NCI-H187 (cell line): ENCODE measurements at places on chromosomes 2 and 18.

DNA sequence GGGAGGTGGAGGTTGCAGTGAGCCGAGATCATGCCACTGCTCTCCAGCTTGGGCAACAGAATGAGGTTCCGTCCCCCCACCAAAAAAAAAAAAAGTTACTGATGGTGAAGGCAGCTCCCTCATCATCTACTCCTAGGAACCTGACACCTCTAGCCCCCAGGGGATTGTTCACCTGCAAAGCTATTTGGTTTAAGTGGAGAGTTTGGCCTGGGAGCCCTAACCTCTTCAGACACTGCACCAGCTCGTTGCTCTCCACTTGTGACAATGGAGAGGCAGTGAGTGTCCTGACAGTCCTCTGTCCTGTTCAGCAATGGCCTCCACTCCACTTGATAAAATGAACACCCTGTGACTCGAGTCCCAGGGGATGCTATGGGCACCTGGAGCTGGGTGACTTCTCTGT, 43.5 kb downstream of the ATP6V1C2 start:
- DNase-seq: no peak

DNA sequence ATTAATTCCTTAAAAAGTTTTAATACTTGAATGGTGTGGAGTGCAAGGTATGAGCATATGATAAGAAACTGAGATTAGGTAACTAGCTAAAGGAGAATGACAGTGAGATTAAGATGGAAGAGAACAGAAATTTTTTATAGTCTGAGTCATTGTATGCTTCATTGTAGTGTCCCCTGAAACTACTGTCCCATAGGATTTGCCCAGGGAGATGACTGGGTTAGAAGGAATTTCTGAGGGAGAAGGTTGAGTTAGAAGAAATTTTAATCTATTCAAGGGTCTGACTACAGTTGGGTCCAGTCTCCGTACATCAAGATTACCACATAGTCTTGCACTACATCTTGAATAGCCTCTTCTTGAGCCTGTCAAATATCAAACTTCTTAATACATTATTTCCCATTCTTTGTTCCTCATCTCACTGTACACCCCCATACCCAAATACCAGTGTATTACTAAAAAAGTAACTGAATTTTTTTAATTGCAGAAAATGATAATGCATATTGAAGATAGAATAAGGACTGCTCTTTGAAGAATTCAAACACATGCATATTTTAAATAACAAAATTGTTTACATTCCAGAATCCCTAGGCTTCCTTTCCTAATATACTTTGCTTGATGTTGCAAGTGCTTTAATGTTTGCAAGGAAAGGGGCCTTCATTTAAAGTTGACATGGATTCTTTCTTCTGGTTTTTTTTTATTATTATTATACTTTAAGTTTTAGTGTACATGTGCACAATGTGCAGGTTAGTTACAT, 314.3 kb upstream of the COL3A1 start:
- DNase-seq: no peak

DNA sequence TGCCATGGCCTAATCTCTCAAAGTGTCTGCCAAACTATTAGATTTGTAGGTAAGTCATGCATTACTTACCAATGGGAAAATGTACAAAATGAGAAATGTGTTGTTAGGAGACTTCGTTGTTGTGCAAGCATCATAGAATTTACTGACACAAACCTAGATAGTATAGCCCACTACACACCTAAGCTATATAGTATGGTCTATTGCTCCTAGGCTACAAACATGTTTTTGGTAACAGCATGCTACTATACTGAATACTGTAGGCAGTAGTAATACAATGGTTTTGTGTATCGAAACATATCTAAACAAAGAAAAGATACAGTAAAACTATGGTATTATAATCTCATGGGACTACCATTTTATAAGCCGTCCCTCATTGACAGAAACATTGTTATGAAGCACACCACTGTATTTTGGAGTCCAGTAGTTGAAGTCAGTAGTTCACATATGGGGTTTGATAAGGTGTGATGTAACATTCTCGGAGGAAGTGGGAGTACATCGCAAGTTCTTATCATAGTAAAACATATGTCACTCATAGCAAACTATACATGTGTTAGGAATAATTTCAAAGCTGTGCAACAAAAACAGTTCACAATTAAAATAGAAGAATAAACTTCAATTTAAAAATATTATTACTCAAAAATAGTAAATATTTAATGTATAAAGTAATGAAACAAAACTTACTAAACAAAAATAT, 12.0 kb upstream of the GTF2A1L start:
- DNase-seq: no peak

DNA sequence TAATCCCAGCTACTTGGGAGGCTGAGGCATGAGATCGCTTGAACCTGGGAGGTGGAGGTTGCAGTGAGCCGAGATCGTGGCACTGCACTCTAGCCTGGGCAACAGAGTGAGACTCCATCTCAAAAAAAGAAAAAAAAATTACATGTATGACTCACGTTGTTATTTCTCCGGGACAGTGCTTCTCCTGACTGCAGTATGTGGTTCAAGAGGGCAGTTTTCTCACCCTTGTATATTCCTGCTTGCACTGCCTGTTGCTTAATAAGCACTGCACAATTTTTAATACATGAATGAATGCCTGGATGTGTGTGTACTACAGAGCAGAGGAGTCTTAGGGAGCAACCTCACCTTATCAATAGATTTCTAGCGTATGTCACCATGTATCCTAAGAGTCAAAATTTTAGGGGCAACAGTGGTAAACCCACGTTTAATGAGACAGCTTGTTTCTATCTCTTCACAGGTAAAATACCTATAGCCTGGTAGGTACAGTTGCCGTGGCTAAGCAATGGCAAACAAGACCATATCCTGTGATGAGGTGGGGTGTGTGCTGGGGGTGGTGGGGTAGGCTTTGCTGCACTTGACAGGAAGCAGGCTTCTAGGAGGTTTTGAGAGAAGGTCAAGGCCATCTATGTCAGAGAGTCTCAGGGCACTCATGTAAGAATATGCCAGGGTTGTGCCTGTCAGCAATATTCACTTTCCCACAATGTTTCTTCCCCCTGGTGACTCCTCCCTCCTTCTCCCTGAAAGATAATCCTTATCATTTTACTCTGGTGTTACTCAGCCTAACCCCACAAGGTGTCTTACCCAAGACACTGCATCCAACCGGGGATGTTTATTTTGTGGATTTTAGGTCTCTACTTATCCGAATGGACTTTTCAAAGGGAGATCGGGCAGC, 36.9 kb upstream of the MEX3C start:
- DNase-seq: no peak

DNA sequence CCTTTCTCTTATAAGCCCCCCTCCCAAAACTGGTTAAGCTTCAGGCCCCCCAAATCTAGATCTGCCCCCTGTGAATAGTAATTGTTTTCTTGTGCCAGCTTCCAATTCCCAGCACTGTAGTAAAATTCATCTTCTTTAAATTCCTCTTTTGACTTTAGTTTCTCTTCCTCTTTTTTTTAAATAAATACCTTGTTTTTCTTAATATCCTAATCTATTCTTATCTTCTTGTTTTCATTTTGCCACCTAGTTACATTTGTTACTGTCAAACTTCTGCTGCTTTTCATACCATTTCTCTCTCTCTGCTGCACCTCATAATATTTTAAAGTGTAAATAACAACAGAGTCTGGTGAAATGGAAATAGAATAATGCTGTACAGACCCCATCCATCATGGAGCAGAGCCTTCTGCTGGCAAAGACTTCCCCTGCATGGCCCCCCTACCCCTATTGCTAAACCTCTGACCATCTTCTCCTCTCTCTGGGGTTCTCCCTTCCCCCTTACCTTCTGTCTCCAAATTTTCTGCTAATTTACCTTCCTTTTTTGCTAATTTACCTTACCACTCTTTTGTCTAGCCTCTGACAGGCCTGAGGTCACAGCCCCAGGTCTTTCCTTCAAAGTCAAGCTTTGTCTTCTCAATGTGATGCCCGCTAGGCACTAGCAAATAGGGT, 94.9 kb upstream of the PAPOLG start:
- no peak for DNase-seq

GRCh38 chr2:100980046-100980445, 22.0 kb upstream of the RPL31 start:
- no peak for DNase-seq

- no peak for DNase-seq
Observed at GRCh38 chr18:11823545-11823944, 27.7 kb upstream of the CHMP1B start.

DNA sequence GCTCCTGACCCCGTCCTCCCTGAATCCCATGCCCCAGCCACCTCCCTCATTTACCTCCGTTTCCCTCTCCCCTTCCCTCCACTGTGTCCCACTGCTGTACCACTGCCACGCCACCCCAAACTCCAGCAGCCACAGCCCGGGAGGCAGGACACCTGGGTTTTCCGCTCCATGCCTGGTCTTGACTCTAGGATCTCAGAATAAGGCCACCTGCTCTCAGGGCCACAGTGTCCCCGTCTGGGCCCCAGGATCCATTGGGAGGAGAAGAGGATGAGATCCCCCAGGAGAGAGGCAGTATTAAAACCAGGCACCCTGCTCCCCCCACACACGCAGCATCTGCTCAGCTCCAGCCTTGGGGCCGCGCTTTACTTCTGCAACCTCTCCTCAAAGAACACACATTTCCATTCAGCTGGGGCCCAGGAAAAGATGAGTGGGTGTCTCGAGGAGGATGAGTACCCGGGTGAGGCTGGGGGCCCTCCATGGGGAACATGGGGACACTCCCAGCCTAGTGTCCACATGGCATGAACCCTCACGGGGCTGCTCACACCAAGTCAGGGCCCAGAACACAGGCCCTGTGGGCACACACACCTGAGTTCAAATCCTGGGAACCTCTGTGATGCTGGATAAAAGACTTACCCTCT, 32.8 kb upstream of the TNS1 start:
- no peak for DNase-seq

DNA sequence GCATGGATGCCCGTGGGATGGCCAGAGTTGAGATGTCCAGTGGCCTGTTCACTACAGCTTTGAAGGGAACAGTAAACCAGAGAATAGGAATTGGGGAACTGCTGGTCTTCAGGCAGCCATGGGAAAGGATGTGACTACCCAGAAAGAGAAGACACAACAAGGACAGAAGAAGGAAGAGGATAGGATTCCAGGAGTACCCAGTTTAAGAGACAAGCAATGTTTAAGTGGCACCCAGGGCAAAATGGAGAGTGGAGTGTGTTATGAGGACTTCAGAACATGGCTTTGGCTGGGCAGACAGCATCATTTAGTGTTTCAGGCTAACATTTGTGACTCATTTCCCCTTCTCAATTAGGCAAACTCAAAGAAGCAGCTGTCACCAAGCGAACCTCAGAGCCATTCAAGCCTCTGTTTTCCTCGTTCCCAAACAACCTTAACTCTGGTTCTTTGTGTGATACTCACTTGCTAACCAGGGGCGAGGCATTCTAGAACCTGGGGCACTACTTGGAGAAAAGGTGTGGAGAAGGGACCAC, 4.0 kb upstream of the FAM124B start:
- DNase-seq: no peak

DNA sequence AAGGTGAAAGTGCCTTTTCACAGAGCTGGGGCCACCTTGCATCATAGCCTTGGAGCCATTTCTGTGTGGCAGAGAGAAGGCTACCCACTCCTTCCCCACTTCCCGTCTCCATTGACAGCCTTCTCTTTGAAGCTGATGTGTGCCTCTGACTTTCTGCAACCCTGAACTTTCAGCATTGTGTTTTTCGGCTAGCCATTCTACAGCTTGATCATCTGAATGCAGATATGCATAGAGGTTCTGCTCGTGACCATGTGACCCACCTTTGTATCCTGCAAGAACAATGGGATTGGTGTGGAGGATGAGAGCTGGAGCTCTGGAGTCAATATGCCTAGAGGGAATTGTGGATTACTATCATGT, 69.1 kb upstream of the KCNE4 start:
- DNase-seq: no peak

DNA sequence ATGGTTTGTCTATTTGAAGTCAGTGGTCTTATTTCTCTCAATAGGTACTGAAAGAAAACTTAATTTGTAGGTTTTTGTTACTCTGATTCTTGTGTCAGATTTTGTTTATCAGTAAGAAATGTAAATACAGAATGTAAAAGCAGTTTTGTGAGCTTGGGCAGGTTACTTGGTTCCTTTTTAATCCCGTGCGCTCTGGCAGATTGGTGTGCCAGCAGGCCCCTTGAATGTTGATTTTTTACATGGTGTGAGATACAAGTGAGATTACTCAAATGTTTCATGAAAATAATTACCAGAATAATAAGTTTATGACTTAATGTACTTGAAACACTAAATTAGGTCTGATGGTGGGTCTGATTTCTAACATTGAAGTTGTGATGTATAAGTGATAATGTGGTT, 13.4 kb downstream of the HNRNPA3 start:
- DNase-seq: no peak

GRCh38 chr2:84388921-84389490, 70.1 kb downstream of the SUCLG1 start:
- no peak for DNase-seq

DNA sequence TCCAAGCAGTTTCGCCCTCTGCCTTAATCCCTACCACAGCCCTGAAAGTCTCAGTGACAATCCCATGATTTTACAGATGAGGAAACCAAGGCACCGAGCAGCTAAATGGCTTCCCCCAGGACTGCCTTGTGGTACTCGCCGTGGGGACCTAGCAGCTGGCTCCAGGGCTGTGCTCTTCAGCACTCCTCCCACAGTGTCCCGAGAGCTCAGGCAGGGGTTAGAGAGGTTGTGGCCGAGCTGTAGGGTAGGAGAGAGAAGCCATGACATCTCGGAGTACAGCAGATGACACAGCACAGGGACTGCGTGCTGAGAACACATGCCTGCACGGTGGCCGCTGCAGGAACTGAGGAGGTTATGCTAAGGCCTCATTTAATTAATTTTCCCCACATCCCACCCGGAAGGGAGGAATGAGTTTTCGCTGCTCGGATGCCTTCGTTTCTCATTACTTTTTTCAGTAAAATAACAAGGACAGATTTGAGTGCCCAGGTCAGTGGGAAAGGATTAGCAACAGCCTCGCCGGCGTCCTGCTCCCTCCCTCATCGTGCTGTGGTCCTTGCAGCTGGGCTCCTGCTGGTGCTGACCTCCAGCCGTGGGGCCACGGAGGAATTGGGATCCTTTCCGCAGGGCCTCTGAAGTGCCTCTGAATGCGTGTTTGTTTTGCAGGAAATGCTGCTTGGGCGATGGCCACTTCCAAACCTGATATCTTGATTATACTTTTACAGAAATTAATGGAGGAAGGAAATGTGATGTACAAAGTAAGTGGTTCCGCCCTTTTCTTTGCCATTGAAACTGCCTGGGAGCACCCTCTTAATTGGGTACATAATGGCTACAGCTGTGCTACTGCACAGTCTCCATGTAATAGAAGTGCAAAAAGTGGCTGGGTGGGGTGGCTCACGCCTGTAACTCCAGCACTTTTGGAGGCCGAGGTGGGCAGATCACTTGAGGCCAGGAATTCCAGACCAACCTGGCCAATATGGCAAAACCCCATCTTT, 61.2 kb downstream of the WDSUB1 start:
- DNase-seq: no peak
